ENCODE measurements at places on chromosomes 5 and 9.
A peak's percentile ranks its signal among the peaks of the same experiment; 100 is the strongest.

GRCh38 chr5:74629326-74629725 is 11.2 kb downstream of the ENC1 start:
- no peak for DNase-seq

DNA sequence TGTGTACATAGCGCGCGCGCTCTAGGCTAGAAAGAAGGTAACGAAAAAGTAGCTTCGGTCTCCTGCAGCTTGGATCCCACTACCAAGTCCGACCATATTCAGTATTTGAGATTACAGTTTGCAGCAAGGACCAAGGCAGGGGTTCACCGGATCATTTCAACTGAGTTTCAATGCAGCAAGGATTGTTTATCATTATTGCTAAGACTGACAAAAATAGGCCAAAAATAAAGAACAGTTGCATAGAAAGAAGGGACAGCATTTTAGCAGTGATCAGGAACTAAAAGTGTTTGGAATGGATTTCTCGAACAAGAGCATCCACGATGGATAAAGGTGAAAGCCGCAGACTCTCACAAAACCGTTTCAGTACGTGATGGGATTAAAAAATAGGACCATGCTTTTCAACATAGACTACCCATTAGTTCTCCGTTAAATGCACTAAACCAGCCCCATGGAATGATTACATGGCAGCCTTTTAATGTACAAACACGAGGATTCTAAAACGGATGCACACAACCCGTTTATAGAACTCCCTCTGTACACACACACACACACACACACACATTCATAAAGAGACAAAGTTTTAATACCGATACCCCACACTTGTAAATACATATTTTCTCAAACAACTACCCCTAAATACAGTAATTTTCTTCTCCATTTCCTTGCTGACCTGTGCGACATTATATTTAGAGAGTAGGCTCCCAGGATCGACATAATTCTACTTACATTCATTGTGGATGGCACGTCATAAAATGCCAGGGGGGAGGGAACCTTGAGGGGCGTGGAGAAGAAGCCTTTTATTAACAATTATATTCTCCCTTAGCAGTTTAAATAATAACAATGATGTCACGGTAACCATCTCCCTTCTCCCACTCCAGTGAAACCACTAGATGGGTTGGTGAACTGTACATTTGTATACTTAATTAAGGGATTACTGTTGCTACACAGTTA is 197.1 kb downstream of the MEF2C start:
- no peak for DNase-seq

DNA sequence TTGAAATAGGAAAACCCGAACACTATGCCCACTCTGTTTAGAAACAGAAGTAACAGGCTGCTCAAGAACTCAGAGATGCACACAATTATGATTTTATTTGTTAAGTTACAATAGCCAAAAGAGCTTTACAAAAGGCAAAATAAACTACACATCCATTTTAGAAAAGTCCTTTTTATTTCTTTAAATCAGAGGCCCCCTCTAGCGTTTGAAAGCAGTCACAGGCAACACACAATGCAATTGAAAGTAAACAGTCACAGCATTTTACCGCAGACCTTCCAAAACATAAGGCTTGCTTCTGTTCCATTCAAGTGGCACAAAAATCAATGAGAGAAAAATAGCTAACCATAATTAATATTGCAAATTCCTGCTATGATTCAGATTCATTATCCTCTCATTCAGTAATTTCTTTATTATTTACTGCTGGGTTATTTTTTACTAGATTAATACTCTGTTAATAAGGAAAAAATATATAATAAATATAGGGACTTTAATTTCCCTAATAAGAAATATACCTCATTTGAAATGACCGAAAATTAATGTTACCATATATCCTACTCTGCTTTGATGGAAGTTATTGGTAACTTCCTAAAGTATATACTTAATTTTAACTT is 78.3 kb downstream of the CEP120 start:
- DNase-seq = no peak

DNA sequence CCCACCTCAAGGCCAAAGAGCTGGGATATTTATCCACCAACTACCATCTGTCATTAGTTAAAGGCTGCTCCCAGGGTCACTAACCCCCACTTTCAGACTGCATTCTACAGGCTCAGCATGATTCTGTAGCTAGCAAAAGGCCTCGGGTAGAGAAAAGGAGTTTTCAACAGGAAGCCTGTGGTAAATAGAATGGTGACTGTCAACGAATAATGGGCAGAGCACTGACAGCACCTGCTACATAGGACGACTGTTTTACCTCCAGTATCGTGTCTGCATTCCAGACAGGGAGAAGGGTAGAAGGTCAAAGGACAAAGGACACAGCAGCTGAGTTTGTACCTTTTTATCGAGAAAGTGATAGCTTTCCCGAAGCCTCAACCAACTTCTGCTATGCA is 20.3 kb downstream of the MFAP3 start:
- DNase-seq = no peak

GRCh38 chr5:149080294-149080693 is 17.4 kb upstream of the SH3TC2 start:
- DNase-seq = no peak

DNA sequence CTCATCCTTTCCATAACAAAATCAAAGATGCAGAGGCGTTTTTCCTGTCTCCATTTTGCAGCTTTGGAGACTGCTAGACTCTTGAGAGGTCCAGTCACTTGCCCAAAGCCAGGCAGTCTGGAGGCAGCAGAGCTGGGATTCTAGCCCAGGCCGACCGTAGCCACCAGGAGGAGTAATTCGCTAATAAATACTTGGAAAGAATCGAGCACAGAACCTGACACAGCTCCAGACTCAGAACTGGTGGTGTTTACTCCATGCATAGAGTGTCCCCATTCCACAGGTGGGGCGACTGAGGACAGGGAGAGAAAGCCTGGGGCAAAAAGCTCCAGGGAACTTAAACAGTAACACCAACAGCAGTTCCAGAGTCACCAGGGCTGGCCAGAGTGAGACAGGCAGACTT is 10.7 kb upstream of the CERCAM start:
- no peak for DNase-seq

DNA sequence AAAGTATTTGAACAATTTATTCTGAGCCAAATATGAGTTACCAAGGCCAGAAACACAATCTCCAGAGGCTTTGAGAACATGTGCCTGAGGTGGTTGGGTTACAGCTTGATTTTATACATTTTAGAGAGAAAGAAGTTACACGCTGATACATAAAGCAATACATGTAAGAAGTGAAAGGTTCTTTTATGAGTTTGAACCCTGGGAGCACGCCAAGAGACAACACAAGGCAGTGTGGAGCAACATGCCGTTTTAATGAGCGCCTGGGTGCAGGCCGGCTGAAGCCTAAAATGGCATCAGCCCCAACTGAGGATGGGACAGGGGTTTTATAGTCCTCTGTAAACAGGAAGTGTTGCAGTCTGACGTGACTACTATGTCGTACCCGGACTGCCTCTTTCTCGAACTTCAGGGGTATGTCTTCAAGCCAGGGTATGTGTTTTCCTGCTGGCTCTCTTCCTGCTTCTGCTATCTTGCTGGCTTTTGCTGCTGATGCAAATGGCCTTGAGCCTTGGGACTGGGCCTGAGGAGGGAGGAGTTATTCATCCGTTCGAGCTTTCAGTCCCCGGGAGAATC is 193.7 kb downstream of the CYLC2 start:
- DNase-seq = no peak

DNA sequence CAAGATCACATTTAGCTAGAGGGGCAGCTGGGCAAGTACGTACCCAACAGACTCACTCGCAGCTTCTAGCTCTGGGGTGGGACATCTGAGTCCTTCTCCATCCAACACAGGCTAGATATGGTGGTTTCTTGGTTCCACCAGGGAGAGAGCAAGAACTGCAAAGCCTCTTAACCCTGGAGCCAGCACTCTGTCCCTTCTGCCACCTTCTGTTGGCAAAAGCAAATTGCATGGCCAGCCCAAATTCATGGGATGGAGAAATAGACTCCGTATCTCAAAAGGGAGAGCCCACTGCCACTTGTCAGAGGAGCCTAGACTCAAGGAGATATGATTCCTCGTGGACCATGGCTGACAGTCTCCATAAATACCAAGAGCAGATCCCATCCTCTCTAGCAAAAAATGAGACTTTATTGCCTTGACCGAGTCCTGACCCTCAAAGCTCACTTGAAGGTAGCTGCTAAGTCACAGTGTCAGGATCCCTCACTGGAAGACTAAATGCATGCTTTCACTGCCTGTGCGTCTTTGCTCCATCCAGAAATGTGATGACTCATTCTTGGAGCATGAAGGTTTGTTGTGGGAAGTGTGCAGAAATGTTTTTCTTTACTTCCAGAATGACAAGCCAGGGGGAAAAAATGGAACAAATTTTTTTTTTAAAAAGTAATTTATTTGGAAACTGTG is 28.8 kb upstream of the ROR2 start:
- DNase-seq = no peak

DNA sequence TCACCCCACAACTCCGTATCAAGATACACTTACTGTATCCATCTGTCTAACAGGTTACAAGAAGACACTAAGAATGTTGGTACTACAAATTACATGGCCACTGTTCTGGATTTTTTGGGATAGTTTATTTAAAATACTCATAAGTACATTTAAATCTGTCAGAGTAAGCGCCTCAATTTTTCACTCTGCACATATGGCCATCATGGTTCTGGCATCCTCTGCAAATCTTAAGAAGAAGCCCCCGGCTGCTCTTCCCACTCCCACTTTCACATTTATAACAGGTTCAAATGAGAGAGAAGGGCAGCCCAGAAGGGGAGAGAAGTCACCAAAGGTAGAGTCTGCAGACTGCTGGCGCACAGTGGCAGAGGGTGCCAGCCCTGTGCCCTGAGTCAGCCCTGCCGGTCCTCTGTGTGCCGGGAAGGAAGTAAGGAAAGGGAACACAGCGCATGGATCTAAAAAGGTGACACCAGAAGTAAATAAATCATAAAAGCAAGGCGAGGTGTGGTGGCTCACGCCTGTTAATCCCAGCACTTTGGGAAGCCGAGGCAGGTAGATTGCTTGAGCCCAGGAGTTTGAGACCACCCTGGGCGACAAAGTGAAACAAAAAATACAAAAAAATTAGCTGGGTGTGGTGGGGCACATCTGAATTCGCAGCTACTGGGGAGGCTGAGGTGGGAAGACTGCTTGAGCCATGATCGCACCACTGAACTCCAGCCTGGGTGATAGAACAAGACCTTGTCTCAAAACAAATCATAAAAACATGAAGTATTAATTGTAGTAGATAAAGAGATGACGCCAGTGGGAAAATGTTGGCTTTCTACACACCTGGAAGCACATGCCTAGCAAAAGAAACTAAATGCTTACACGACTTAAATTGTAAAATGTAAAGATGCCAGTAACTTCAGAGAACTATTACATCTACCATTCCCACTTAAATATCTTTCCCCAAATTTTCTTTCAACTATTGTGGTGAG is 30.0 kb downstream of the RNF130 start:
- DNase-seq = no peak

- no peak for DNase-seq
Measured at GRCh38 chr9:38125889-38126288, 56.9 kb upstream of the SHB start.

DNA sequence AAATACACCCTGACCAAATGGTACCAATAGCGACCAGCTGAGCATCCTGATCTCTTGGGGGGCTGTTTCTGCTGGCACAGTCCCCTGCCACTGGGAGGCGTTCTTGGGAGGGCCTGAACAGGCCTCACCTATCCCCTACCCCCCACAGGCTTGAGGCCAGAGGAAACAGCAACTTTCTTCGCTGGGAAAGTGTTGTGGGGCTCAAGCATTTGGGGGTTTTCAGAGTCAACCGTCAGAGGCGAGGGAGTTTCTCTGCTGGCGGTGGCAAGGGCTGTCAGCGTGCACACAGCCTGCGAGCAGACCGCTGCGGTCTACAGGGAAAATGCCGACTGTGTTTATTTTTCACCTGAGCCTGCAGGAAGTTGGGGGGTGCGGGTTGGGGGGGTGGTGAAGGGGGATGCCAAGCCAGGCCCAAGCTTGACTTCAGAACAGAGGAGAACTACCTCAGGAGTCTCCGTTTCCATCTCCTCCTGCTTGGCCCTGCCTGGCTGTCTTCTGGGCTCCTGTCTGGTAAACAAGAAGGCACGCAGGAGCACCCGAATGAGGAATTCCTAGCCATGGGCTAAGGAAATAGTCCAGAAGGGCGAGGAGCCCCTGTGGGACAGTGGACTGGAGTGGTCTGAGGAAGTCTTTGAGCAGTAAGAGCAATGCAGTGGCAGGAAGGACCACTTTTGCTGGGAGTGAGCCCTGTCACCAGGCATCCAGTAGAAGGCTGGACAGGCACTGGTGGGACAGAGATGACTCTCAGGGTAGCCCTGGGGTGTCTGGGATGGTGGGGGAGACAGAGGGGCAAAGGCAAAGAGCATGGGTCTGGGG is 18.1 kb downstream of the TCF7 start:
- DNase-seq = peak; percentile 70

- DNase-seq = no peak
Measured at GRCh38 chr5:138950421-138951031, 75.4 kb upstream of the LRRTM2 start.

DNA sequence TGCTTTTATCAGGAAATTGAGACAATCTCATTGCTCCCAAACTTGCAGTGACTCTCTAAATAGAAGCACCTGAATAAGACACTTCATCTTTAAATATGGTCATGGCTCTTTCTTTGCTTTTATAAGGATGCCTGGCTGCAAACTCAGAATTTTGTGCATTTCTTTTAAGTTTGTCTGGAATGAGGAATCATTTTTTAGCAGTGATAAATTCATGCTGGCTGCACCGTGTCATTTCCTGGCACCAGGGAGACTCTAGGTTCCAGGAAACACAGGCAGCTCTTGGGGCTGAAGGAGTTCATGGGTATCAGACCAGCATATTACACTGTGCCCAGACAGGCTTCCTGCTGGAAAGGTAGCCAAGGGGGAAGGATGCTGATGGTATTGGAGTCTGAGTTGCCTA is 109.9 kb downstream of the NUDT12 start:
- DNase-seq = no peak

DNA sequence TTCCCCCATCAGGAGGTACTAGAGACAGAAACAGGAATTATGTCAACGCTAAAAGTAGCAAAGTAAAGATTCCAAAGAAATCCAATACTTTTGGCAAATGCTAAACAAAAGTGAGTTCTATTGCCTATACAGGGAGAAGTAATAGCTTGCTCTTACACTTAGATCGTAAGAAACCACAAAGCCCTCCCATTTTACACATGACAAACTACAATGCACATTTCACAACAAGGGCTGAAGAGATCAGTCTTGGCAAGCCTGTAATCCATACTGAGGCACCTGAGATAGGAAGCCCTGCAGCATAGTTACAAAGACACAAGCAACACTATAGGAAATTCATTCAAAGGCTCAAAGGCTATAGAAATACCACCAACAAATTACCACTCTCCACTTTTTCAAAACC is 7.7 kb downstream of the HNRNPK start:
- no peak for DNase-seq

GRCh38 chr9:4831944-4832343 is 39.2 kb downstream of the RCL1 start:
- no peak for DNase-seq

DNA sequence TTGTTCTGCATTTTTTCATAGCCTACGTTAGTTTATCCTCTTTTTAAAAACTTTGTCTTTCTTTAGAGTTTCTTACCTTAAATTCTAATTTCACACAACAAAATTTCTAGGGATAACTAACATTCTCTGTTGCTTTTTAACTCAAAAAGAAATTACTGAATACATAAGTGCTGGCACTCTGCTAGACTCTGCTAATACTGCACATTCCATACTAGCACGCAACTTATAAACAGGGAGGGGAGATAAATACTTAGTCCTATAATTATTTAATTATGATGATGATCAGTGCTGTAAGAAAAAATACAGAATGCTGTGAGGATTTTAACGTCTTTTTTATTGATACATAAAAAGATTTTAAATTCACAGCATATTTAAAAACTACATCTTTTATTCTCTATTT is 25.1 kb downstream of the RNF145 start:
- DNase-seq = no peak

GRCh38 chr5:57174128-57174889 is 450 bp downstream of the GPBP1 start:
- DNase-seq = no peak

All from stimulated activated CD8-positive, alpha-beta memory T cell treated with anti-CD3 and anti-CD28 coated beads, Interleukin-12 subunit alpha, Interleukin-12 subunit beta, amount 100 ng/mL, for 1 hour (primary cell).